Ureter (tissue), 1 donor: ENCODE measurements at places on chromosomes 2 and 18.

- no peak for DNase-seq
Observed at GRCh38 chr18:805755-806110, 6.3 kb downstream of the YES1 start.

DNA sequence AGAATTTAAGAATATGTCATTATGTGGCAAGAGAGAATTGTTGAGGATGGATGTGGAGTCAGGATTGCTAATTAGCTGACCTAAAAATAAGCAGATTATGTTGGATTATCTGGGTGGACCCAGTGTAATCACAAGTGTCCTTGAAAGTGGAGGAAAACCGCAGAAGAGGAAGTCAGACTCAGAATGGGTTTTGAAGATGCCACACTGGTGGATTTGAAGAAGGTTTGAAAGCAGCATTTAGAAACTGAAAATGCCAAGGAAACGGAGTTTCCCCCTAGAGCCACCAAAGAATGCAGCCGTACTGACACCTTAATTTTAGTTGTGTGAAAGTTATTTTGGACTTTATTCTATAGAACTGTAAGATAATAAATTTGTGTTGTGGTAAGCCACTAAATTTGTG is 41.6 kb upstream of the DPP10 start:
- DNase-seq: no peak

DNA sequence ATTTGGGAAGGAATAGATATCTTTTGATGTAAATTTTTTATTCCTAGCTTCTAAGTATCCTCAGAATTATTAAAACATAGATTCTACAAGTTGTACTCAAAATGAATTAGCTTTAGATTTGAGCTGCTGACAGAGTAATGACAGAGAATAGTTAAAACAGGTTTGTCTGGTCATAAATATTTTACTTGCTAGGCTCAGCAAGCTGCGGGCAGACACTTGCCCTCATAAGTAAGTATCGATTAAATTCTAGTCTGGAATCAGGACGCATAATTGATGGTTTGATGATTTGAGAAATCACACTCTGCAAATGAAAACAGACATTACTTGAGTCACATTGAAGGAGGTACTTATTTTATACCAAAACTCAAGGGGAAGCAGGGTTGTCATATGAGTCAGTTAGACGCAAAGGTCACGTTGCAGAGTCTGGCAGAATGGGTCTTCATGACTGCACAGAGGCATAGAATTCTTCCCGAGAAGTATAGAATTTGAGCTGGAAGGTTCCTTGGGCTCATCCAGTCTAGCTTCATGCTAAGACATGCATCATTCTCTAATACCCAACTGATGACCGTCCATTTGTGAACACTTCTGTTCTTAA is 27.5 kb downstream of the ARL4C start:
- no peak for DNase-seq

DNA sequence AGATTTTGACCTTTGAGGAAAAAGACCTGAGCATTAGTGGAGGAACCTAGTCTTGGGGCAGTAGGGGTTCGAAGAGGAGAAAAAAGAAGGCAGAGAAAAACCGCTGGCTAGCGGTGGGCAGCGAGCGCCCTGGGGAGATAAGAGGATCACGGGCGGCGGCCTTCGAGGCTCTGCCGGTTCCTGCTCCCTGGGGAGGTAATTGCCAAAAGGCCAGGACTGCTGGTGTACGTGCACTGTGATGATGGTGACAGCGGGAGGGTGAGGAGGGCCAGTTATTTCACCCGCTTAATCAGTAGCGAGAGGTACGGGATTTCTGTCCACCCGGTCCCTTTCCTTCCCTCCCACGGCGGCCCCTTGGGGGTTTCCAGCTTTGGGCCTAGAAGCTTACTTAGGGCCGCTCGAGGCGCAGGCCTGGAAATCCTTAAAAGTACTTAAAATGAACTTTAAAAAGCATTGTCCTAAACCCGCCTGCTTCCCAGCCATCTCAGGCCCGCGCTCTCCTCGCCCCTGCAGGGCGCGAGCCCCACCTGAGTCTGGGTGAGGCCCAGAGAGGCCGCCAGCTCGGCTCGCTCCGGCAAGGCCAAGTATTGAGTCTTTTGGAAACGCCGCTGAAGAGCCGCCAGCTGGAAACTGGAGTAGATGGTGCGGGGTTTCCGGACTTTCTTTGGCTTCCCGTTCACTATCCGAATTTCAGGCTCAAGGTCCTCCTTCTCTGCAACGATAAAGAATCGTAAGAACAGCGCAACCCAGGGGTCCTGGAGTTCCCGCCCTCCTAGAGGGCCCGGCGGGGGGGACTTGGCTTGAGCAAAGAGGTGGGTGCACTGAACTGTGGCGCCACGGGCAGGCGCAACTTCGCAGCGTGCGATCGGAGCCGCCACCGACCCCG is 1.5 kb downstream of the DLX2 start:
- no peak for DNase-seq

DNA sequence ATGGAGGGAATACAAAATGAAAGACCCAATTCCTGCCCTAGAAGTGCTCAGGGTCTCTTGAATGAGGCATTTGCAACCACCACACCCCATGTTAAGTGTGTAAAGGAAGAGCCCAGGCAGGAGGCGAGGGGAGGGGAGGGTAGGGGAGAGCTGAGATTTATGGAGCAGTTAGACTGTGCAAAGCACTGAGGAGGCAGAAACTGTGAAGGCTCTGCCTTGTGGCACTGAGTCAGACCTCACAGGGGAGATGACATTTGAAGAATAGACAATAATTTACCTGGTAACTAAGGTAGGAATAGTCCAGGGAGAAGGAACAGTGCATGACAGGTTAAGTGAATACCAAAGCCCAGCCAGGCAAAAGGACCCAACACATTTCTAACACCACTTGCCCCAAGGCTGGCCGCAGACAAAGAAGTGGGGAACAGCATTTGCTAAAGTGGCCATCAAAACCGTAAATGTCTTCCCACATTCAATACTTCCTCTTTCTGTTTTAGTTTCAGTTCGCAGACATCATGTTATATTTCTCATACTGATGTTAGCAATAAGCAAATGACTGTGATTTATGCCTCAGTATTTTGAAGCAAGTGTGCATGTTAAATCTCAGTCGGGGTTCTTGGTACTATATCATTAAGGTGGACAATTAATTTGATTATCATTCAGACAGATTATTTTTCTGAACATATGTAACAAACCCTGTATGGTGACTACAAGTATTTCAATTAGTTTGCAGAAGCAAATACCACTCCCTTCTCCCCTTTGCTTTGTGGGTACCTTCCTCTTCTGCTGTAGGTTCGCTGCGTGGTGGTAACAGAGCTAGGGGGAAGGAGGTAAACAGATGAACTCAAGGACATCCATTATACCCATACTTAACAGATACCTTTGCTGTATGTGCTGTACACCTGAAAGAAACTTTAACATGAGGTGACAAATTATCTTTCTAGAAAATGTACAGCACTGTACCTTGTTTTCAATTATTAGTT is 27.5 kb downstream of the CDH20 start:
- DNase-seq: no peak

- DNase-seq: no peak
Observed at GRCh38 chr2:189599245-189599644, 18.7 kb upstream of the SLC40A1 start.

GRCh38 chr2:111139637-111140317 is 19.1 kb downstream of the BCL2L11 start:
- DNase-seq: no peak

DNA sequence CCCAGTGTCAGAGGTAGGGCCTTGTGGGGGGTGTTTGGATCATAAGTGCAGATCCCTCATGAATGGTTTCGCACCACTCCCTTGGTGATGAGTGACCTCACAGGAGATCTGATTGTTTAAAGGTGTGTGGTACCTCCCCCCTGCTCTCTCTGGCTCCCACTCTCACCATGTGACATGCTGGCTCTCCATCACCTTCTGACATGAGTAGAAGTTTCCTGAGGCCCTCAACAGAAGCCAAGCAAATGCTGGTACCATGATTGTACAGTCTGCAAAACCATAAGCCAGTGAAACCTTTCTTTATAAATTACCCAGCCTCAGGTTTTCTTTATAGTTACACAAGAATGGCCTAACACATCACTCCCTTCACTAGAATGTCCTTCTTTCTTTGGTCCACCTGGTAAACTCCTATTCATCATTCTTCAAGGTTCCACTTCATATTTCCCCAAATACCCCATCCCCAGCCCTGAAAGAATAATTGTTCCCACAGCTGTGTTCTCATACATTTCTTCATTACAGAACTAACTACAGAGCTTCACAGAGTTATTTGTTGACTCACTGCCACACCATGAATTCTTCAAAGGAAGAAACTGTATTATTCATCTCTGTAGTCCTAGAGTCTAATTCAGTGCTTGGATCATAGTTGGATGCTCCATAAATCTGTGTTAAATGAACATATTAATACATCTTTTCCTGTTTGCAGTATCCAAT is 81.2 kb upstream of the STK17B start:
- DNase-seq: no peak

- no peak for DNase-seq
Observed at GRCh38 chr2:145258903-145259579, 739.1 kb upstream of the ZEB2 start.

DNA sequence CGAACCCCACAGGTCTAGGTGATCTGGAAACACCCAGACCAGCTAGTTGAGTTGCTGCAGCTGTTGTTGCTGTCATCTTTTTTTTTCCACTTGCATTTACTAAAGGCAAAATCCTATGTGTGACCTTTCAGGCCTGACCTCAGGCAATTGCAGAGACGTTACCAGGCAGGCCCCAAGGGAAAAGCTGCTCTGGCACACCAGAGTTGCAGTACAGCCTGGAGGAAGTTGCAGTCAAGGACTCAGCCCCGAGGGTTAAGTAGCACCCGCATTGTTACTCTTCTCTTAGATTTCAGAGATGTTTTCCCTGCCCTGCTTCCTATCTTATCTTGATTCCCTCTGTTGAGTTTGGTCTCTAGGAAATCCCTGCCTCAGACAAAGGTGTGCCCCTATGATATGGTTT is 45.2 kb upstream of the SMAD2 start:
- DNase-seq: no peak

DNA sequence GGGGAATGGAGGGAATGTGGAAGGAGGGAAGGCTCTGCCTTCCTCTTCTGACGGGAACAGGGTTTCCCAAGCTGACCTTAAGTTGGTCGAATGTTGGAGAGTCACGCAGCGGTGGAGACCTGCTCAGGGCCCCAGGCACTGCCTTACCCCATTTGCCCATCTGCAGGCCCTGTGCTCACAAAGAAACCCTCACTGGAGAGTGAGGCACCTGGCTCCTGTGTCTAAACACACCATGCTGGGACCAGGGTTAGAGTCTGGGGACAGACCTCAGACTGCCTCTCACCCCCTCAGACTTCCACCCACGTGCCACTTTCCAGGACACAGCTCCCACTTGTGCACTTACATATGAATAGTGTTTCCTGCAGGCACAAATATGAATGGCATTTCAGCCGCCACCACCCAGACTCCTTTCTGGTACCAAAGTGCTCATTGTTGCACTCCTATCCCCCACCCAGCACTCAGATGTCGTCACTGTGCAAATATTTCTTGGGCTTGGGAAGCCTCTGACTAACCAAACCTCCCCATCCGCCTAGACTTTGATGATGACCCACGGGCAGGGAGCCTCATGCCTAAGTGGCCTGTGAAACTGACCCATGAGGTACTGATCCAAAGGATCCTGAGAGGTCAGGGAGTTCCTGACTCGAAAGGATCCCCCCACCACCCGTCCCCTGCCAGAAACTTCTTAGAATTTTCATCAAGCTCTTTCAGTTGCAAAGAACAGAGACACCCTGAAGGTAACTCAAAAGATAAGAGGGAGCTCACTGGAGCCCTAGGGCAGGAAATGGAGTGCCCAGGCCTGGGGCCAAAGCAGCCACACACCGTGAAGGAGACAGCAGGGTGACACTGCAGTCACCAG is 78.3 kb downstream of the STPG4 start:
- no peak for DNase-seq

GRCh38 chr2:110205660-110206455 is 1.0 kb upstream of the NPHP1 start:
- DNase-seq: no peak

GRCh38 chr18:36265015-36265414 is 32.5 kb upstream of the FHOD3 start:
- no peak for DNase-seq

DNA sequence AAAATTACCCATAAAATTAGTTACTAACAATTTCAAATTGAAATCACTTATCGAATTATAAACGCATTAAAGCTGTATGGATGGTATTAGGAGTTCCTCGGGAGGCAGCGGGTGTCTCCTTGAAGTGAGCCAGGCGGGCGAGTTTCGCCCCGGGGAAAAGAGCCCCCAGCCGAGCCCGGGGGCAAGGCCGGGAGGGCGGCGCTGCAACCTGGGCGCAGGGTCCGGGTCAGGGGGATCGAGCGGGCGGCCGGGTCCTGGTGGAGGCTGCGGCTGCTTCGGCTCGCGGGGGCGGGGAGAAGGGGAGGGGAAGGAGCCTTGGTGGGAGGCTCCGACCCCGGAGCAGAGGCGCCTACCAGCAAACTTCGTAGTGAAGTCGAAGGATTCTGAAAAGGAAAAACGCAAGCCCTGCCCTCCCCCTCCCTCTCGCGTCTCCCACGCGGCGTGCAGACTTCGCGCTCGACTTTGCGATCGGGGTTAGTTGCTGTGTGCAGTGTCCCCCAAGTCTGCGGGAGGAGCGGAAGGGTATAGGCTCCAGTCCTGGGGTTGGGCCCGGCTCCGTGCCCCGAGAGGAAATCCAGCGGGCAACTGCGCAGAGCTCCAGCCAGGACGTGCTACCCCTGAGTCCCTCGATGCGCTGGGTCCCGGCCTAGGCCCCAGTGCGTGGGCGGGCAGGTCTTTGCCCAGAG is 140.8 kb downstream of the MEIS1 start:
- DNase-seq: peak; percentile 62

GRCh38 chr2:240329778-240330177 is 105.7 kb upstream of the GPC1 start:
- DNase-seq: no peak

- no peak for DNase-seq
Observed at GRCh38 chr2:207078186-207078798, 87.5 kb downstream of the KLF7 start.

DNA sequence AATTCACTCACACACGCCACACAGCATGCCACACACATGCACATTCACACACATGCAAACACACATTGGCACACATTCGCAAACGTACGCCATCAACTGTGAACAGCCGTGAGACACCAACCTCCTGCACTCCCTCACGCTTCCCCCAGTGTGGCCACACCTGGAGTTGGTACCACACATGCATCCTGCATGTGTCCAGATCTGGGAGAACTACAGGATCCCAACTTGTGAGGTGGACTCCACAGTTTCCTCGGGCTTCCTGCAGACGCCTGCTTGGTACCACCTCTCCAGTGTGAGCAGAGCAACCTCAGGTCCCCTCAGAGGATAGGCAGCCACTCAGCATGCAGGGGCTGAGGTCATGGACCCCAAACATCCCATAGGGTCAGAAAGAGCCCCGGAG is 239.0 kb downstream of the EIPR1 start:
- no peak for DNase-seq

- no peak for DNase-seq
Observed at GRCh38 chr2:218394298-218395089, 5.2 kb upstream of the CTDSP1 start.

GRCh38 chr18:75363446-75364225 is 63.9 kb downstream of the SMIM21 start:
- peak; percentile 2 for DNase-seq
